ENCODE measurements at places on chromosomes 13 and 19.

DNA sequence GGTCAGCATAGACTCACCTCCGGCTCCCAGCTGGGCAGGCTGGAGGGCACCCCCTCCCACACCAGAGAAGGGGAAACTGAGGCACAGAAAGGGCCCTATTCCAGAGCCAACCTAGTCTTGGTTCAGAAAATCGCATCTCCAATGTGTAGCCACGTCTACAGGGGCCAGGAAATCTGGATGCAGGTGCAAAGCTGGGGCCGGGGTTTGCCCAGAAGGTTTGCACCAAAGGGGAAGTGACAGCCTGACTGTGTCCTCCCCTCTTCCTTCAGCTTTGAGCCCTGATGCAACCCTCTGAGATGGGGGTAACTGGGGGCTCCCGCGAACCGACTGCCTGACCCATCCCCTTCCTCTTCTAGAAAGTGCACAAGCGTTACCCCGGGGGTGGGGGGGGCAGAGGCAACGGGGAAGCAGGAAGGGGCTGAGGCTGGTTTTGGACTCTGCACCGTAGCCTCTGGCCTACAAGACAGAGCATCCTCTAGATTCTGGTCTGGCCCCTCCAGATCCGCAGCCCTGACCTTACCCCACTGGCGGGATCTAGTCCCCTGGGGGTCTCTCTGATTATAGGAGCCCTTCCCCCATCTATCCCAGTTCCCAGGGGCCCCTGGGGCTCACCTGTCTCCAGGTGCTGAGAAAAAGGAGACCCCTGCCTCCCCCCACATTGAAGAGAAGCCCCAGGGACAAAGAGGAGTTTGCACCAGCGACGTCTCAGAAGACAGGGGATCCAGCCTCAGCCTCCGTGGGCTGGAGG lies 1.1 kb upstream of the ONECUT3 start:
- no peak for DNase-seq

- DNase-seq: no peak
Observed at GRCh38 chr13:78341032-78341431, 262.3 kb downstream of the POU4F1 start.

- DNase-seq: no peak
Observed at GRCh38 chr13:95568131-95568530, 15.6 kb downstream of the CLDN10 start.

DNA sequence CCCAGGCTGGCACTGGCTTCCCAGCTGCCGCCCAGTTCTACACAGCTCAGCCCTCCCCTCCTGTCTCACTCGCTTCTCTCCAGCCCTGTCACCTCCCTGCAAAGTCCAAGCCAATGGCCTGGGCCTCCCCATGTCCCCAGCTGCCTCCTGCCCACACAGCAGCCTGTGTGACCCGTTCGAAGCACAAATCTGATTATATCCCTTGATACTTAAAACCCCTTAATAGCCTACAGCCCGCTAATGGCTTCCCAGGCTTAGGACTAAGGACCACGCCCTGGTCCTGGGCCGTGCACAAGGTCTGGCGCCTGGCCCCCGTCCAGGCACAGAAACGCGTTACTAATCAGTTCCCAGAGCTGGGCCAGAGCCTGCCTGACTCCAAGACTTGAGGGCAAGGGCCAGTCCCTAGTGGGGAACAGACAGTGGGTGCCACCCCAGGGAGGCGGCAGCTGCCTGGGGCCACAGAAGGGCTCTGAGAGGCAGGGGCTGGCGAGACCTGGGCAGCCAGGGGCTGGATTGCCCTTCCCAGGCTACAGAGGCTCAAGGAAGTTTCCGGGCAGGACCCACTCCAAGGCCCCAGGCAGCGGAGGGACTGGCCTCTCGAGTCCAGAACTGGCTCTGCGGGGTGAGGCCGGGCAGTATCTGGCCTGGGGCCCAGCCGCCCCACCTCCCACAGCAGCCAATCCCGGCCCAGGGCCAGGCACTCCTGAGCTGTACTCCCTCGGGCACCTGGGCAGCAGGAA lies 10.4 kb downstream of the XAB2 start:
- no peak for DNase-seq

DNA sequence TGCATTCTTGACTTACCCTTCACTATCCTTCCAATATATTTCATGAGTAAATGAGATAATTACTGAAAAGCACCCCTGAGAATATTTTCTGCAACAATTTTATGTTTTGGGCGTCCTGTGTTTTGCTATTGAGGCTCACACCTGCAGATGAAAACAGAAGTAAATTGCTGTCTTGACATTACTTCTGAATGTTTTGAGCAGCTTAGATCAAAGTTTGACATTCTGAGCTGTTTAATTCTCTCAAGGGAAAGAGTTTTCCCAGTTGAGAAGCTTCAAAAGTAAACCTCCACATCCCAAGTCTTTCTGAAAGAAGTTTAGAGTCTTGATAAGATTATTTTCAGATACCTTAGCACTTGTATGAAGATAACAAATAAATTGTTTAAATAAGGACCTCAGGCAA lies 1667.2 kb upstream of the SLC10A2 start:
- DNase-seq: no peak

GRCh38 chr19:5585461-5586299 lies 17.9 kb upstream of the TINCR start:
- peak; percentile 40 for DNase-seq

DNA sequence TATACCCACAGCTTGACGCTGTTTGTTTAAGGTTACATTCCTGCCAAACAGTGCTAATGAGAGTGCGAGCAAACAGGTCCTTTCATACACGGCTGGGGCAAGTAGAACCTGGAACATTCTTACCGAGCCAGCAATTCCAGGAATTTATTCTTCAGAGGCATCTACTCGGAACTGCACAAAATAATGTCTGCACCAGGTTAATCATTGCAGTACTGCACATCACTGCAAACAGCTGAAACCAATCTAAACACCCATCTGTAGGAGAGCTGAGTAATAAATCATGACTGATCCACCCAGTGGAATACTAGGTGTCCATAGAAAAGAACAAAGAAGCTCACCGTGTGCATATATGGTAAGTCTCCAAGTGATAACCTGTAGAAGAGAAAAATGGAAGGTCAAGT lies 1.2 kb upstream of the ZNF579 start:
- DNase-seq: no peak

GRCh38 chr13:43529796-43530195 lies 257.0 kb downstream of the ENOX1 start:
- DNase-seq: no peak

DNA sequence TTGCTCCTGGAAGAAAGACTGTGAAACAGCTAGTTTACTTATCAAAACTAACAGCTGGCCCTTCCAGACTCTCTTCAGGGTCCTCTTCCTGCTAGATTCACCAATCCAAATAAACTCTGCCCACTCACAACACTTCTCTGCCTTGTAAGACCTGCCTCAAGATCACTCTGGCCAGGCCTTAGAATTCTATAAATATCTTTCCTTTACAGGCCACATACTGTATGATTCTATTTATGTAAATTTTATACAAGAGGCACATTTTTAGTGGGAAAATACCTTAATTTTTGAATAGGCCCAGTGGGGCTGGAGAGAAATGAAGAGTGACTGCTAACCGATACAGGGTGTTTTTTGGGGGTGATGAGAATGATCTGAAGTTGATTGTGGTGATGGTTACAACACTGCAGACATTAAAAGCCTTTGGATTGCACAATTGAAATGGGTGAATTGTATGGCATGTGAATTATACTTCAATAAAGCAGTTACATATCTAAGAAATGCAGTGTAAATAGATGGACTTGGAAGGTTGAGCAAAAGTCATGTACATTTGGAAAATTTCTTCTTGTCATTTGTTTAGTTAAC lies 141.8 kb downstream of the GPC5 start:
- DNase-seq: no peak

- DNase-seq: peak; percentile 89
Observed at GRCh38 chr19:3821857-3822364, 35.7 kb upstream of the MATK start.

- DNase-seq: no peak
Observed at GRCh38 chr13:94709001-94709834, 3.1 kb downstream of the SOX21 start.

DNA sequence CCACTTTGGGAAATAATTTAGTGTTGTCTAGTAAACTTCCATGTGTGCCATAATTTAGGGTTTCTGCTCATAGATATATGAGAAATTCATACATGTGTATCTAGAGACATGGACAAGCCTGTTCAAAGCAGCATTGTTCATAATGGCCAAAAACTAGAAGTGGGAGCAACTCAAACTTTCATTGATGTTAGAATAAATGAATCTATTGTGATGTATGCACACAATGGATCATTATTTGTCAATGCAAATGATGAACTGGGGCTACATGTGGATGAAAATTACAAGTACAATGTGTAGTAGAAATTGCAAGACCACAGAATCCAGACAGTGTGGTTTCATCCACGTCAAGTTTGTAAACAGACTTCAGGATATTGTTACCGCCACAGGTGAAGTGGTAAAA lies 284.7 kb downstream of the SLC7A1 start:
- no peak for DNase-seq

GRCh38 chr13:98143601-98144026 lies 720 bp downstream of the FARP1 start:
- no peak for DNase-seq

GRCh38 chr19:38389101-38389925 lies 816 bp downstream of the SPRED3 start:
- DNase-seq: no peak

Measured in CD4-positive, alpha-beta T cell treated with Interleukin-1 beta for 1 hour (primary cell).